ENCODE measurements at places on chromosomes 11 and 22. TPM values are rescaled to one million over a fixed set of nuclear protein-coding genes. Genes with fewer than 3 reads are reported as not detected.

- DNase-seq: no peak
Observed at GRCh38 chr22:32920734-32921133, 119.2 kb downstream of the TIMP3 start.

ISX gene
- not detected for total RNA-seq

DNA sequence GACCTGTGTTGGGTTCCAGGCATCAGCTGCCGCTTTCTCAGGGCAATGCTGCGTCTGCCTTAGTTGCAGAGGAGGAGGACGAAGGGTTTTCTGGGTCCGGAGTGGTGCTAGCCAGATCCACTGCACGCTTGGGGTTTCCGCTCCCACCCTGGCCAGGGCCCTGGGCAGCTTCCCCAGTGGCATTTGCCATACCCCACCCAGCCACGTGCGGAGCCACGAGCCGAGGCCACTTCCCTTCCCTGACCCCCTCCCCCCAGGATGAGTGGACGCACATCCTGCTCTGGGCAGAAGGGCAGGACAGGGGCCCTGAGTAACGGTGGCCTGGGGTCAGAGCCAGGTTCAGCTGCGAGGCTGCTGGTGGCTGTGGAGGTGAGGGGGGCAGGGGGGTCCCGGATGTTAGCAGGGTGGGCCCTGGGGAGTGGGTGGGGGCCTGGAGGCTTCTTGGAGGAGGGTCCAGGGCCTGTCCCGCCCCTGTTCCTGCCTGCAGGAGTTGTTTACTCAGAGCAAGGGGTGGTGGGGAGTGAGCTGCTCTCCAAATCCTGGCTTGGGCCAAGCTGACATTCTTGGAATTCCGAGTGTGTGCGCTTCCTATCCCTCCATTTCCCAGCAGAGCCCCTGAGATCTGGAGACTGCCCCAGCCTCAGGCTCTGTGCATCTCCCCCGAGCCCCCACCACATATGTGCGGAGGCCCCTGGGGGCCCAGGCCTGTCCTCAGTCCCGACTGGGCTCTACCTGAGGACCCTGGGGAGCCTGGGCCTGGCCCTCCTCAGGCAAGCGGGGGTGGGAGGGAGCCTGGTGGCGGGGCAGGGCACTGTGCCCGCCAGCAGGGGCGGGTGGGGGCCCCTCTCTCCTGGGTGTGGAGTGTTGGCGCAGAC, 1.4 kb downstream of the TSPAN4 start:
- DNase-seq: peak; percentile 99

DNA sequence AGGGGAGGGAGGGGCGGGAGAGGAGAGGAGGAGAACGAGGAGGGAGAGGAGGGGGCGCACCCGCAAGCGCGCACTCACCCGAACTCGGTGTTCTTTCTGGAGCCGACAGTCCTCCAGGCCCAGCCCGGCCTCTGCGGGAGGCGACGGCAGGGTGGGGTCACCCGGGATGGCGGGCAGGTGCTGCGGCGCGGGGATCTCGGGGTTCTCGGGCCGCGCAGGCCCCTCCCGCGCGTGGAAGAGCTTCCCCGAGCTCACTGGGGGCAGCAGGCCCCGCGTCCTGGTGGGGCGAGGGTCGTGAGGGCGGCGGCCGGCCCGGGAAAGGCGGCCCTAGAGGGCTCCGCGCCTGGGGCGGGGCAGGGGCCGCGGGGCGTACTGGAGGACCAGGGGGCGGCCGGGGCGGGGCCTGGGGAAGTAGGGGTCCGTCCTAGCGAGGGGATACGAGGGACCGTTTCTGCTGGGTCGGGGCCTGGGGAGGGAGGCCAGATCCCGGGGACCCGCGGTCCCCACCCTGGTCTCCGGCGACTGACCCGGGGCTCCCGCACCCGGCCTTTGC, 5.2 kb downstream of the LMNTD2 start:
- DNase-seq: no peak

HARBI1 gene
- total RNA-seq: 3.9 TPM

- peak; percentile 76 for DNase-seq
Observed at GRCh38 chr11:1830322-1831223, 4.2 kb upstream of the SYT8 start.

DNA sequence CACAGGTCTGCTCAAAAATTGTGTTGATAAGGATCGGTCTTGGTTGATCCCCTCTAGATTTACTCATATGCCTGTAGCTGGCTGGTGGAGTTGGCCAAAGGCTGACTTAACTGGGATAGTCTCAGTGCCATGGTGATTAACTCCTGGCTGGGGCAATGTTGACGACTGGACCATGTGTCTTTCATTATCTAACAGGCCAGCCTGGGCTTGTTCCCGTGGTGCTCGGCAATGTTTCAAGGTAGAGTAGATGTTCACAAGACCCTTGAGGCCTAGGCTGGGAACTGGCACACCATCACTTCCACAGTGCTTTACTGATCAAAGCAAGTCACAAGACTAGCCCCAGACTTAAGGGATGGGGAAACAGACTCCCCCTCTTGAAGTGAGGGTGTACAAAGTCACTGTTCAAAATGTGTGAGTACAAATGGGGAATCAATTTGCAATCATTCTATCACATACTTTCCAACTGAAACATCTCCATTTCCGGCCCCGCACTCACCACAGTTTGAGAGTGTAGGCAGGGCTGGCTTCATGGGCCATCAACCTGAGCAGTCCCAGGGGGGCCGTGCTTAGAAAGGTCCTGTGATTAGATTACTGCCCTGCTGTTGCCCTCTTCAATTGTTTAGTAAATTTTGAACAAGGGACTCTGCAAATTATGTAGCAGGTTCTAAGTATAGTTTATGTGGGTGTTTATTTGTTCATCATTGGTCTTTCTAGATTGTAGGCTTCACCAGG, 240.8 kb downstream of the NELL1 start:
- no peak for DNase-seq

GRCh38 chr11:73234471-73235181, 16.5 kb downstream of the P2RY2 start:
- peak; percentile 67 for DNase-seq

TRPM5 gene
- total RNA-seq: not detected

TP53AIP1 gene
- not detected for total RNA-seq

OR52I2 gene
- not detected for total RNA-seq

Data from posterior vena cava (tissue), 2 donors.